ENCODE measurements at places on chromosomes 2 and 18.
A peak's percentile ranks its signal among the peaks of the same experiment; 100 is the strongest.

- no peak for DNase-seq
Measured at GRCh38 chr2:205642599-205643356, 39.5 kb upstream of the NRP2 start.

DNA sequence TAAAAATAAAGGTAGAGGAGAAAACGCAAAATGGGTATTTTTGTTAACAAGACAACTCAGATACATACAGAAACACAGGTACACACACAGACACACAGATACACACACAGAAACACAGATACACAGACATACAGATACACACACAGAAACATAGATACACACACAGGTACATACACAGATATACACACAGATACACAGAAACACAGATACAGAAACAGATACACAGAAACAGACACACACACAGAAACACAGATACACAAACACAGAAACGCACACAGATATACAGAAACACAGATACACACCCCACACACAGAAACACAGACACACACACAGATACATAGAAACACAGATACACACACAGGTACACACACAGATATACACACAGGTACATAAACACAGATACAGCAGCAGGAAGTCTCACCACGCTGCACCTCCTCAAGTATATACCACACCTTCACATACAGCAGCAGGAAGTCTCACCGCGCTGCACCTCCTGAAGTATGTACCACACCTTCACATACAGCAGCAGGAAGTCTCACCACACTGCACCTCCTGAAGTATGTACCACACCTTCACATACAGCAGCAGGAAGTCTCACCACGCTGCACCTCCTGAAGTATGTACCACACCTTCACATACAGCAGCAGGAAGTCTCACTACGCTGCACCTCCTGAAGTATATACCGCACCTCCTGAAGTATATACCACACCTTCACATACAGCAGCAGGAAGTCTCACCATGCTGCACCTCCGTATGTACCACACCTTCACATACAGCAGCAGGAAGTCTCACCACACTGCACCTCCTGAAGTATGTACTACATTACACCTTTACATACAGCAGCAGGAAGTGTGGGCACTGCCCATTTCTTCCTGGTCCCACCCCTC is 250.5 kb downstream of the HDAC4 start:
- peak; percentile 58 for DNase-seq

GRCh38 chr18:71001597-71001996 is 712.8 kb downstream of the SOCS6 start:
- no peak for DNase-seq

- no peak for DNase-seq
Measured at GRCh38 chr18:8778386-8778785, 73.0 kb downstream of the MTCL1 start.

GRCh38 chr18:42798606-42799170 is 316.8 kb downstream of the RIT2 start:
- DNase-seq: no peak

DNA sequence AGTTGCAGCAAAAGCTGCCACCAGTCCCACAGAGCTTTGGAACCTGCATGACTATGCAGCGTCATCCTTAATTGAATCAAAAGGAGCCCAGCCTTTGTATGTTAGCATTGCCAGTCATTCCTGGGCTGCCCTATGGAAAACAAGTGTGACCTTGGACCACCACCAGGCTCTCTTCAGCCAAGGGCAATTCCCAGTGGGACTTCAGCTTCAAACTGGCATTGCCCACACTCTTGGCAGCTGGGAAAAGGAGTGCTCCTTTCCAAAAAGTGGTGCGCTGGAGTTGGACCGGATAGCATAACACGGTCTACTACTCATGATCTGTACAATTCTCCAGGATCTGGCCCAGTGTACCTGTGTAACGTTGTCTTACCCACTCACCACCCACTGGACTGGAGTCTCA is 259.5 kb downstream of the MREG start:
- no peak for DNase-seq

GRCh38 chr2:118442996-118443553 is 354.8 kb downstream of the INSIG2 start:
- DNase-seq: no peak

DNA sequence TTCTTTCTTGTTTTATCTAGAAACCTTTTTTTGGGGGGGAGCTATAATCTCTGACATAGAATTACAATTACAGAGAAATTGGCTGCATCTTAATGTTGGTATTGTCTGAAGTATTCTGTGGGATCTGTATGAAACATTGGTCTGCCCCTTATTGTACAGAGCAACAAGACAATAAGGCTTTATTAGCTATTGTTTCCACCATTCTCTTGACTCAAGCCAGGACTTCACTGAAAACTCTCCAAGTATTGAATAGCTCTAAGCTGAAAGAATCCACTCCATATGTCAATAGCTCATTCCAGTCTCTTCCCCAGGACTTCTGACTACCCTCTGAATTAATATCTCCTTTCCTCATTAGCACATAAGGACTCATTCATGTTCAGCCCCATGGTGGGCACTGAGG is 77.8 kb downstream of the RHBDD1 start:
- DNase-seq: no peak

DNA sequence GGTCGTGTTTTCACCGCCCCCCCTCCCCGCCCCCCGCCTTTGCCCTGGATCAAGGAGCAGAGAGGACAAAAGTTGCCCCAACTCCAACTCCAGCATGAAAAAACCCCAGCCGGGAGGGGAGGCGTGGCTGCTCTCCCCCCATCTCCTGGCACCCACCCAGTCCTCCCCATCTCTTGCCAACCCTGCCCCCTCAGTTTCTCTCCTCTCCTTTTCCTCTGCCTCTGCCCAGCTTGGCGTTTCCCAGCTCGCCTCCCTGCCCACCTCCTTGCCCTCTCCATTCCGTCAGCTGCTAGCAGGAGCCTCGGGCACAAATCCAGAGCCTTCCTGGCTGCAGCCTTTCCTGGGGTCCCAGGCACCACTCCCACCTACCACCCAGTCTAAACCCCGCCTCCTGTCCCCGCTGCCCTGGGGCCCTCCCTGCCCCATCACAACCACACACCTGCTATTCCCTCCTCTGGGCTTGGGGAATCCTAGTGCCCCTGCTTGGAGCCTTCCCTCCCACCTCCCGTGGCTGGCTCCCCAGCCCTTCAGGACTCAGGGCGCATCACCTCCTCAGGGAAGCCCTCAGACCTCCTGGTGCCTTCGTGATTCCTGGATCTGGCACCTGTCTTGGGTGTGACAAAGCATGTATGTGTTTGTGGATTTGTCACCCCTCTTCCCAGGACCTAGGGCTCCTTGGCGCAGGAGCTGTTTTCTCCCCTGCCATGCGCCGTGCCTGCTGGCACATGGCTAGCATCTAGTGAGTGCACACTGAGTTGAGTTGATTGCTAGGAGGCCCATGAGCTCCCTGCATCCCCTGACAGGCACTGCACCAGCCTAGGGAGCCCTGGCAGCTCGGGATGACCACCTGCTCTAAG is 209.1 kb downstream of the TFCP2L1 start:
- DNase-seq: no peak

DNA sequence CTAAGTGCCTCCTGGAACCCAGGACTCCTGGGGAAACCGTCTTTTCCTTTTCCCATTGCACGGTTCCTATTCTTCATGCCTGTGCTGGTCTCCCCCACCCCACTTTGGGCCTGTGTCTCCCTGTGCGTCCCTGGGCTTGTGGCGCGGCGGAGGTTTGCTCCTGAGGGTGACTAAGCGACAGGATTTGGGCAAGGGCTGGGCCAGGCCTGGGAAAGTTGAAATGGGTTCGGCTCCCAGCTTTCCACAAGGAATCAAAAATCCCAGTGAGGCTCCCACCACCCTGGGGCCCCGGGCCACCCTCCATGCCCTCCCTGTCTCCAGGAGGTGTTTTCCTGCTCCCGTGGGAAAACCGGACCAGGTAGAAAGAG is 197.6 kb downstream of the NDUFA10 start:
- DNase-seq: no peak

- DNase-seq: no peak
Measured at GRCh38 chr2:199591826-199592225, 134.1 kb upstream of the SATB2 start.

DNA sequence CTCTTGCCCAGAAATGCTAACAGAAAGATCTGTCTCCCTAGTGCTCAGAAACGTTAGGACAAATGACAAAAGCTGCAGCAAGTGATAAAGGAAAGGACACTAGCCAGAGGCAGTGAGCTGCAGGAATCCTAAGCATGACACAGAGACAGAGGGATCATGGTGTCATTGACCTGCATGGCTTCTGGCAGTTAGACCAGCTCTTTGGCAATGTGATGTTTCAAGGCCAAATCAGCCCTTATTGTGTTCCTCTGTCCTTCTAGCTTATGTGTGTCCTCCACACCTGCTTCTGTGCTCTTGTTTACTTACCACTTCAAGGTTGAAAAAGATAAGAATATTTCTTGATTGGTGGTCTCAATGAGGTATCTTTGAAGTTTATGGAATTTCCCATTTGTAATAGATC is 120.8 kb downstream of the RHBDD1 start:
- no peak for DNase-seq

- no peak for DNase-seq
Measured at GRCh38 chr2:215775106-215775505, 238.2 kb downstream of the MREG start.

- DNase-seq: no peak
Measured at GRCh38 chr2:109554758-109555157, 59.0 kb downstream of the SEPTIN10 start.

DNA sequence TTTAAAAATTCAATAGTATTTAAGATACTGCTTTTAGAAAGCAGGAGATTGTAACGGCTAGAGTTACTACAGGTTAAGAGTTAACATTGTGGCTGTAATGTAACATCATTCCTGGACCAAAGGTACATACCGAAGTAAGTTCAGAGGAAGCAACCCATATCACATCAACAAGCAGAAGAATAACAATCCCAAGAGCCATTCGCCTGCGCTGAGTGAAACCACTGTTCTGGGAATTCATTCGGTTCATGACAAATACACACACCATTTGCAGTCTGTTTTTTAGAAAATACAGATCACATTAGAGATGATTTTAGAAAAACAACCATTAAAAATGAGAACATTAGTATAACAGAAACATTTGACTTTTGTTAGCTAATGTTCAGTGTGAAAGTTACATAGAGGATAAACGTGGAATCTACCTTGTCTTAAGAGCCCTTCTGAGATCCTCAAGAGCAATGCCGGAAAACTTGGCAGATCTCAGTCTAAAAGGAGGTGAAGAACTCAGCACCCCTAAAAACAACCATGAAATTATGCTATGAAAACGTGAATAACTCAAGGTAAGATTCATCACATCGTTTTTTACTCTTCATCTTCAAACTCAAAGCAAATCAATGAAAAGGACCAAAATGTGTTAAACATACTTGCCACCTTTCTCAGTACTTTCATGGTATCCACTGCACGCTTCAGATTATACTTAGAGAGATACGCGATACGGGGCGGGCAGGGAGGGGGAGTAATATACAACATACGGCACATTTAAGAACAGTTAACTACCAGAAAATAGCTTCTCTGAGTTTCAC is 1.2 kb downstream of the SLC35F5 start:
- no peak for DNase-seq

- DNase-seq: no peak
Measured at GRCh38 chr2:102686479-102687439, 67.4 kb downstream of the SLC9A2 start.

DNA sequence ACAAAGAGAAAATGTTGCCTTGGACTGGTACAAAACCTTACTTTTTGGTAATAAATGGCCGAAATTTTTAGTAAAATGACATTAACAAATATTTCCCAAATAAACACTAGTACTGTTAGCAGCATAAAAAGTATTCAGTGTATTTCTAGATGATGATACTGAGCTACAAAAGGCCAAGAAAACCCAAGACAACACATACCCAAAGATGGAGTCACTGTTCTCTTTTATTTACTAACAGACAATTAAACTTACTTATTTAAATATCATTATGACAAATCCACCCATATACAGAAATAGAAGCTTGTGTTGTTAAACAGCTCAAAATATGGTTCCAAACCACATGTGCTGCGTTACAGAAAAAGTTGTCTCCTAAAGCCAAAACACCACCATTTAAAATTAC is 239.9 kb downstream of the ZEB2 start:
- no peak for DNase-seq

DNA sequence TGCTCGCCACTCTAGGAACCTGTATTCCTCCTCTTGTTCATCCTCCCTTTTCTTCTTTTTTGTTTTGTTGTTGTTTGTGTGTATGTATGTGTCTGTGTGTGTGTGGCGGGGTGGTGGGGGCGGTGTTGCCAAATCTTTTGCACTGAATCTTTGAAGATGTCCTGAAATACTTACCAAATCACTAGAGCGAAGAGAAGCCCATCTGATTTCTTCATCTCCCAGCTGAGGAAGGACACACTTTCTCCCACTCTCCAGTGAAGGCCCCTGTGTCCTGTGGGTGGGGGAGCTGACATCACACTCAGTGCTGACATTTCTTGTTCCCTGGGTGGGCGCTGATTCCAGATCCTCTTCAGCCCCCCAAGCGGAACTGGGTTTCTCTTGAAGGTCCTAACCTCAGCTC is 74.5 kb downstream of the NEDD4L start:
- DNase-seq: no peak

GRCh38 chr2:24766609-24767008 is 26.6 kb downstream of the PTRHD1 start:
- DNase-seq: no peak

GRCh38 chr2:229901819-229902218 is 20.0 kb downstream of the TRIP12 start:
- no peak for DNase-seq

All from CD4-positive, alpha-beta T cell treated with Interleukin-4 for 4 hours (primary cell).